ENCODE measurements at places on chromosomes 4 and X. TPM values are rescaled to one million over a fixed set of nuclear protein-coding genes. Genes with fewer than 3 reads are reported as not detected.

The SUPT20HL2 gene
- not detected for total RNA-seq

The UPF3B gene
- 20.7 TPM for total RNA-seq

The PRDM8 gene
- total RNA-seq, result 2.4 TPM

The SCD5 gene
- total RNA-seq, result 25.7 TPM

The EXOC1L gene
- not detected for total RNA-seq

The PGAM4 gene
- total RNA-seq, result not detected

The PALLD gene
- total RNA-seq, result 153 TPM

The AFP gene
- 0.25 TPM for total RNA-seq

The GATA1 gene
- not detected for total RNA-seq

The MAPK10 gene
- 20.8 TPM for total RNA-seq

The ERVMER34-1 gene
- total RNA-seq, result 3.7 TPM

The DHRSX gene
- 46.0 TPM for total RNA-seq

The CXCL1 gene
- total RNA-seq, result 0.74 TPM

The MND1 gene
- total RNA-seq, result 7.7 TPM

The POU3F4 gene
- not detected for total RNA-seq

The GJB1 gene
- not detected for total RNA-seq

The SLC25A53 gene
- total RNA-seq, result 7.2 TPM

The F8A1 gene
- total RNA-seq, result 14.7 TPM

All from mesothelial cell of epicardium (in vitro differentiated cells).